KBM-7 (cell line): ENCODE measurements at places on chromosomes 13 and 19.

GRCh38 chr13:111630406-111630805 is 310.0 kb downstream of the TEX29 start:
- DNase-seq, result no peak

GRCh38 chr13:108377646-108378206 is 108.2 kb downstream of the TNFSF13B start:
- DNase-seq, result no peak

GRCh38 chr13:42706286-42706685 is 75.1 kb upstream of the FAM216B start:
- DNase-seq, result no peak

DNA sequence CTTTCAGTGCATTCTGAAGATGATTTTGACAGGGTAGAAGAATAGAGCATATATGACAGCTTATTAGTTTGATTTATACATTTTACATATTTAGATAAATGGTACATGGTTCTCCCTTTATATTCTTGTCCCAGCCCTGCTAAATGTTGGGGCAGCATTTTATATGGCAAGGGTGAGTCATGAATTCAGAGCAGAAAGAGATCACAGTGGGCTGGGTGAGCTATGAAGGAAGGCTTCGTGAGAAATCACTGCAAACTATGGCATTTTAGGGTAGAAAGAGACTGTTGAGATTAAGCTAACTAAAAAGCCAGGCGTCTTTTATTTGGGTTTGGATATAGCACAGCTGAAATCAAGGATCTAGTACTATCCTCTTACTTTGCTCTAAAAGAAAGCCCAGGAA is 23.9 kb upstream of the METTL21C start:
- no peak for DNase-seq

DNA sequence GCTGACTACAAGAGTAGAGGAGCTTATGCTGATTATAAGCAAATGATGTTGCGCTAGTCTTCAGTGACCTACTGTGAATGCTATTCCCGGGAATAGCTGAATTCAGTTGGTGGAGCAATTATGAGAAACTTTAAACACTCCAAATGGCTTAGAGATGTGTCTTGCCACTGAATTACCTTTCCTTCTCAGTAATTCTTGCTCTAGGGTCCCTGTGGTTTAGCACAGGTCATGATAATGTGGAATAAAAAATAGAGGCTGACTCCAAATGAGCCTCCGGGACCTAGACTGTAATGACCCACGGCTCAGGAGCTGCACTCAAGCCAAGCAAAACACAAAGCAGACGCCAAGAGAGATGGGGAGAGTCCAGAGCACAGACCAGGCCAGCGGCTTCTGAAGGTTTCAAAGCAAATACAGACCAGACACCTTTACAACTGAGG is 124.7 kb downstream of the RGCC start:
- DNase-seq, result no peak

DNA sequence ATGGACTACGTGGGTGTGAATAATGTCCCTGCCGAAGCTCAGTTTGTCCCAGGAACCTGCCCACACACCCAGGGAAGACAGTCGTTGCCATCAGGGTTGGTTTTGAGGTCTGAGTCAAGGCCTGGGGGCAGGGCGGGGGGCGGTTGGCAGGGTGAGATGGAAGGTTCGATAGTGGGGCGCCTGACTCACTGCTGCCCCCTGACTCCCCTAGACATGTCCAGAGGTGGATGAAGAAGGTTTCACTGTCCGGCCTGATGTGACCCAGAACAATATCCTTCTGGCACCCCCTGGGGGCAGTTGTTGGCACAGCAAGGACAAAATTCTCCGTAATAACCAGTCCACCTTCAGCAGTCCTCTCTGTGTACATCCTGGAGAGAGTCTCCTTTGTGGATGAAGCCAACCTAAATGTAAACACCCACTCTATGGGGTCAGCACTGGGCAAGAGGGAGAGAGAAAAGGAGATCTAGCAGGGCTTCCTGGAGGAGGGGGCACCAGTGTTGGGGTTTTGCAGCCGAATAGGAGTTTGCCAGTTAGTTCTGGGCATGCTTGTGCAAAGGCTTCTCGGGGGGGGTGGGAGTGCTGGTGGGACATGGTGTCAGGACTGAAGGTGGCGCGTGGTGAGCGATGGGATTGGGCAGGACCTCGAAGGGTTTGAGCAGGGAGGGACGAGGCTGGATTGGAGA is 19.6 kb upstream of the B3GNT3 start:
- DNase-seq, result peak; percentile 57

GRCh38 chr13:51804295-51805172 is 571 bp upstream of the DHRS12 start:
- DNase-seq, result no peak

GRCh38 chr19:38151242-38151641 is 72.8 kb downstream of the DPF1 start:
- DNase-seq, result no peak

DNA sequence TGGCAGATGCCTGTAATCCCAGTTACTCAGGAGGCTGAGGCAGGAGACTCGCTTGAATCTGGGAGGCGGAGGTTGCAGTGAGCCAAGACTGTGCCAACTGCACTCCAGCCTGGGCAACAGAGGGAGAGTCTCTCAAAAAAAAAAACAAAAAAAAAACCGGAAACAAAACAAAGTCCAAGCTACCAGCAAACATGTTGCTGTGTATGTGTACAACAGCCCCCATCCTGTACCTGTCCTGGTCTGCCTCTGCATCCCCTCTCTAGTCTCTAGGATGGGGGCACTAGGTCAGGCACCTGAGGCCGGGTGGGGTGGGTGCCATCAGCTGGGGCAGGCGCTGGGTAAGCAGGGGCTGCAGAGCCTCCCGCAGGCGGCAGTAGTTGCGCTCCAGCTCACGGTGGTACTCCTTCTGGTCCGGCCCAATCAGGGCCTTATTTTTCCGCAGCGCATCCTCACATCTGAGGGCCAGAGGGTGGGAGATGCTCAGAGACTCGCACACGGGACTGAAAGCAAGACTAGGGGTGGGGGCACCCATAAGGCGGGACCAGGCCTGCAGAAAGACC is 2.8 kb upstream of the KANK2 start:
- no peak for DNase-seq

GRCh38 chr13:20796791-20797508 is 23.2 kb upstream of the EEF1AKMT1 start:
- peak; percentile 49 for DNase-seq

GRCh38 chr13:111925146-111925875 is 141.6 kb upstream of the SOX1 start:
- no peak for DNase-seq

DNA sequence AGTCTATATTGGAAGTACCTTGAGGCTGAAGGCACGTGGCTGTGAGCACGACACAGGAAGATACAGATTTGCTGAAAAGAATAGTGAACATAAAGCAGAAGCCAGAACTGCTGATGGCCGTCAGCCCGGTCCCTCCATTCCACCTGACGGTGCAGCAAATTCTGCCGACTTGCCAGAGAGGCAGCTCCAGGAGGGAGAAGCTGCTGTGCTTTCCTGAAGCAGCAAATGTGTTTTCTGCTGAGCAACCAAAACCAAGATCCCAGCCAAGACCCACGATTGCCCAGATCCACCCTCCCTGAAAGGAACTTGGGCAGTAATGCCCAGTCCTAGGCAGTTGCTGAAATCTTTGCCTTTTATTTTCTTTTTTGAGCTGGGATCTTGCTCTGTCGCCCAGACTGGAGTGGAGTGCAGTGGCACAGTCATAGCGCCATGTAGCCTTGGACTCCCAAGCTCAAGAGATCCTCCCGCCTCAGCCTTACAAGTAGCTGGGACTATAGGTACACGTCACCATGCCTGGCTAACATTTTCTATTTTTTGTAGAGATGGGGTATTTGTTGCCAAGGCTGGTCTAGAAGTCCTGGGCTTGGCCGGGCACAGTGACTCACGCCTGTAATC is 7.0 kb upstream of the RCN3 start:
- DNase-seq, result no peak

DNA sequence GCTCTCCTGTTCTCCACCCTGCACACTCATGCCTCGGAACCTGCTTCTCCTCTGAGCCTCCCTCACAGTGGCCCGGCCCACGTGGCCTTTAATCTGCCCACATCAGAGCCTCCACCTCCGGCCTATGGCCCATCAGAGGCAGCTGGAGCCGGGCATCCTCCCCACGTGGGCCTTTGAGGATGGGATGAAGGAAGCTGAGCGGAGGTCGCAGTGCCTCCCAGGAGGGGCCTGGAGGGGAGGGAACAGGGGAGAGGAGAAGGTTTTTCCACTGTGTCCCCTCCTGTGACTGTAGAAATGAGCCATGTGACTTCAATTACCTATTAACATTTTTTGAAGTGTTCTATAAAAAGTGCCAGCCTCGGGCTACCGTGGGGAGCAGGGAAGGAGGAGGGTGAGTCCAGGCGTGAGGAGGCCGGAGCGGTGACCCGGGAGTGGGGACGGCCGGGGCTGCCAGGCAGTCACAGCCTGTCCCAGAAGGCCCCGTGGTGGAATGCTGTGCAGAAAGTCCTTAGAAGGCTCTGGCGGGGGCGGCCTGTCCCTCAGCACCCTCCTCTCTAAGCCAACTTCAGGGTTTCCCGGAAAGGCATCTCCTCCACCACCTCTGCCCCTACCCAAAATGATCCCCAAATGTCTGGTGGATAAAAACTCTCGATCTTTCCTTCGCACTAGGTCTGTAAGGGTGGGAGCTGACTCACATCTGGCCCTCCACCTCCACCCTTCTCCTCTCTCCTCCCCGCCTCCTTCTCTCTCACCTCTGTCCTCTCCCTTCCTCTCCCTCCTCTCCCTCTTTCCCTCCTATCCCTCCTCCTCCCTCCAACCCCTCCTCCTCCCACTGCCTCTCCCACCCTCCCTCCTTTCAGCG is 24.8 kb upstream of the SLC1A5 start:
- DNase-seq, result no peak

DNA sequence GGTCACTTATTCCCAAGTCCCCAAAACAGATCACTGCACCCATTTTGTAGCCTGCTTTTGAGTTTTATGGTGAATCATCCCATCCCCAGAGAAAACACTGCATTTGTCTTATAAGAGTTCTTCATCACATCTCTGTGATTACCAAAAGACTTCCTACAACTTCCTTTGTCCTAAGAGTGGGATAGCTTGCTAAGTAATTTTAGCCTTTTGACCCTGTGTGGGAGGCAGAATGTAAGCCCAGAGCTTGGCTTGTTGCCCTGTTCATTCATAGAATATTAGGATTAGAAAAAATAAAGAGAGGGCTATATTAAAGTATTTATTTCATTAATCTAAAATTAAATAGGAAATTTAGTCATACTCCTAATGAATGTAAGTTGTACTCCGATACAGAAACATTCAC is 213.3 kb downstream of the MZT1 start:
- DNase-seq, result no peak

- no peak for DNase-seq
These were observed 3.1 kb downstream of the ADAMTS10 start for GRCh38 chr19:8607386-8607785.

DNA sequence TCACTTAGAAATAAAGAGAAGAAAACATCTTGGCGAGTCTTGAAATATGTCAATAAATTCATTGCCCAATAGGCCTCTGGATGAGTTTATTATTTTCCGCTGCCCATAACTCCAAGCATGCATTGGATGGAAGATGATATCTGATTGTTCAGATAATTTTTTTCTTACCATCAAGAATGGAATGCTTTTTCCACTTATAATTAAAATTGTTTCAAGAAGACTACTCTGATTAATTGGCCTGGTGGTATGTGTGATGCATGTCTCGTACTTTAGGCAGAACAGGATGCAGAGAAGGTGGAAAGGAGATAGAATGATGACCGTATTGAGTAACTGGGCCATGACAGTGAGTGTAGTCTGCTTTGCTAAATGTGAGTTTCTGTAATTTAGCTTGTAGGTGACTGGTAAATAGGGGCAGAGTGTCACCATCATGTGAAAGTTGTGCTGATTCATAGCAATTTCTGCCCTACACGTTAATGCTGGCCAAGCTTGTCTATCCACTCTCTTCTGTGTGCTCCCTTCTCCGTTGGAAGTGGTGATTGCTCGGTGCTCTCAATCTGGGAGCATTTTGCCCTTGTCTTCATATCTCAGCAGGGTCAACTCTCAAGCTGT is 13.5 kb upstream of the SPATA13 start:
- DNase-seq, result no peak

DNA sequence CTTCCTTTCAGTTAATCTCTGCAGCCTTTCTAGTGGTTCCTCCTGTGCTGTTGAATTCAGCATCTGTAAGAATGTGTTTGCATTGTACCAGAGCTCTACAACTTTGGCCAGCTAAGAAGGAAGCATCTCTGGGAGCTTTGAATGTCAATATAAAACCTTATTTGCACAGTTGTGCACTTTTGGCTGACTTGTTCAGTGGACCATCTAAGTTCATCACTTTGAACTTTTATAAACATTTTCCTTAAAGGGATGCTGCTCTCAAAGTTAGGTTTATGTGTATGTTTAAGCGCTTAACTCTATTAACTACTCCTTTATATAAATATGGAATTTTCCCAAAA is 15.6 kb downstream of the POLR1D start:
- no peak for DNase-seq

GRCh38 chr19:14361824-14362223 is 19.4 kb upstream of the ADGRE5 start:
- DNase-seq, result peak; percentile 88

GRCh38 chr13:75908141-75908540 is 272.0 kb downstream of the LMO7 start:
- no peak for DNase-seq

- no peak for DNase-seq
These were observed 5.3 kb upstream of the CFAP97D2 start for GRCh38 chr13:114173745-114174144.

DNA sequence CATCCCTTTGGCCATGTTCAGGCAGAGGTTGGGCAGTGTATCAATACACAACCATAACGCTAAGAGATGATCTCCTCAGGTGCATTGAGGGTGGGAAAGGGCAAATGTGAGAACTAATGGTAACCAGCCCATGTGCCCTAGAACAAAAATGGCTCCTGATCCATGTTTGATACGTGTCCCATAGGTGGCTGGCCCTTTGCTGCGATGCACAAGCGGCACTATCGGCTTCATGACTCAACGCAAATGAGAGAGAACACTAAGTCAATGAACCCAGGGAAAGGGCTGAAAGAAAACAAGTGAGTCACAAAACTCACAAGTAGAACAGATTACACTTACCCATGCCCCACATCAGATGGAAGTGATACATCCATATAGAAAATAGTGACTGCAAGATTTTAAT is 201.7 kb downstream of the ABCC4 start:
- DNase-seq, result no peak

- no peak for DNase-seq
These were observed 155.0 kb upstream of the SOX1 start for GRCh38 chr13:111911754-111912452.

- no peak for DNase-seq
These were observed 4.9 kb upstream of the BRD4 start for GRCh38 chr19:15337202-15337601.

GRCh38 chr19:50686310-50687032 is 33.1 kb downstream of the SHANK1 start:
- DNase-seq, result no peak

GRCh38 chr13:94674609-94675348 is 37.6 kb downstream of the SOX21 start:
- peak; percentile 62 for DNase-seq

- peak; percentile 30 for DNase-seq
These were observed 1.0 kb downstream of the ZNF420 start for GRCh38 chr19:37079238-37079637.

GRCh38 chr19:49916839-49917733 is 11.9 kb upstream of the ATF5 start:
- DNase-seq, result peak; percentile 40
